ENCODE measurements at places on chromosomes 7 and 10.

DNA sequence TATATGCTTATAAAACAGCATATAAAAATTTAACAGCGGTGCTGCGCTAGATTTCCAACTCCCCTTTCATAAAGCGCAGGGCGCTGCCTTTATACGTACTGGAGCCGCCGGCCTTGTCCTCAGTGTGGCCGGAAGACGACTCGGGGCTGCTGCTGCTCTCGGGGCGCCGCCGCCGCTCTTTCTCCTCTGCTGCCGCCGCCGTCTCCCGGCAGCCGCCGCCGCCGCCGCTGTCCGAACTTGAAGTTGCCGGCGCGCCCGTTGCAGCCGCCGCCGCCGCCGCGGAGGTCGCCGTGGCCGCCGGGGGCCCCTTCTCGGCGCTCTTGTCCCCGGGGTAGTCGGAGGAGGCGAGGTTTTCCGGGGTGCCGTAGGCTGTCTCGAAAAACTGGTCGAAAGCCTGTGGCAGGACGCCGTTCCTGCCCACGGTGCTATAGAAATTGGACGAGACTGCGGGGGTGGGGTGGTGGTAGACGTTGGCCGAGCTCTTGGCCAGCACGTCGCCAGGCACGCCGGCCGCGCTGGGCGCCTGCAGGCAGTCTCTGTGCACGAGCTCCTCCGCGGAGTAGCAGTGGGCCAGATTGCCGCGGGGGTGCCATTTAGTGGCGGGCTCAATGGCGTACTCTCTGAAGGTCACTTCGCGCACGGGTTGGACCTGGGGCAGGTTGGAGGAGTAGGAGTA lies 557 bp downstream of the HOXA11 start:
- DNase-seq = peak; percentile 8

GRCh38 chr10:66521506-66521905 lies 404.3 kb upstream of the LRRTM3 start:
- no peak for DNase-seq

DNA sequence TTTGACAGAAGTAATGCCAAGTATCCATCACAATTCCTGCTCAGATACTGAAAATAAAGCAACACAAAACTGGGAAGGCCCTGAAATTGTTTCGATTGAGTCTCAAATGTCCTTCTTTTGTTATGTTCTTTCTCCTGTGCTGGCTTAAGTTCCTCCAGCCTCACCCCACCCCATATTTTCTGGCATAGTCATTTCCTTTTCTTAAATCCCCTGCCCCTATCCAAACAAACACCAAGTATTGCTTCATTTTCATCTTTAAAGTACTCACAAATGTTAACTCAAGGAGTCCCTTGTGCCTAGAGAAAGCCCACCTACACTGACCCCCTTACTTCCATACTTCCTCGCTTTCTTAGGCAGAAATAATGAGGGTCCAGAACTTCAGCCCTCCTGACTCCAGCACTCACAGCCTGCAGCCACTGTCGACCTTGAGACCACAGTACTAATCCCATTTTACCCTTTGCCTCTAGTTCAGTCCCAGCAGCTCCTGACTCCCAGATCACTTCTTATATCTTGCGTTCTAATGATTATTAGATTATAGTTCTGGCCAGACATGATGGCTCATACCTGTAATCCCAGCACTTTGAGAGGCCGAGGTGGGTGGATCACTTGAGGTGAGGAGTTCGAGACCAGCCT lies 73.2 kb upstream of the ST8SIA6 start:
- no peak for DNase-seq

DNA sequence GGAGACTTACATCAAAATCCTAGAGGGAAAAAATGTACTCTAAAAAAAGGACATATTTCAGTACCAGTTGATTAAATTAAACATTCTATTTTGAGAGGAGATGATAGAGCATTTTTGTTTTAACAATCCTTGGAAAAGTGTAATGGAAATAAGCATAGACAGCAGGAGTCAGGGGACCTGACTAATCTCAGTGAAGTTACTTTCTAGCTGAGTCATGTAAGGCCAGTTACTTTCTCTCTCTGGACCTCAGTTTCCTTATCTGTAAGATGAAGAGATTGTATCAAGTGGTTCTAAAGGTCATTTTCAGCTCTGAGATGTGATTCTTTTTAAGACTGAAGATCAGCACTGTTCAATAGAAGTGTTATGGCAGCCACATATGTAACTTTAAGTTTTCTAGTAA lies 44.1 kb downstream of the VTI1A start:
- DNase-seq = peak; percentile 1

GRCh38 chr10:34655286-34656170 lies 159.6 kb downstream of the PARD3 start:
- DNase-seq = peak; percentile 42

DNA sequence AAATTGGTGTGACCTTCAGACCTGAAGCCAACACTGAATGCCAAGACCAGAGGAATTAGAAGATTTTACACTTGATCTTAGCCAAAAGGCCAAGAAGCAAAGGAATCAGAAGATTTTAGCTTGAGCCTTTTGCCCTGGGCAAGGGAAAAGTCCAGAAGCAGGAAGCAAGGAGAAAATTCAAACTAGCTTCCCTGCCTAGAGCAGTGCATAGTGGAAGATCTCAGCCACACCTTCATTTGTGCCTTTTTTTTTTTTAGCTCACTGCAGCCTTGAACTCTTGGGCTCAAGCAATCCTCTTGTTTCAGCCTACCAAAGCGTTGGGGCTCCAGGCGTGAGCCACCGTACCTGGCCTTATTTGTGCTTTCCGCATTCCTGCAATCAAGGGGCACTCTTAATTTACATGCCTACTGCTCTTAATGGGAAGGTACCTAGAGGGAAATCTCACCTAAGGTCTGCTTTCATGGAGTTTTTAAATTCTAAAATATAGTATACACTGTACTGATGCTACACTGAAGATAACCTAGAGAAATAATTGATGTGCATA lies 8.3 kb upstream of the PIP4K2A start:
- DNase-seq = no peak

DNA sequence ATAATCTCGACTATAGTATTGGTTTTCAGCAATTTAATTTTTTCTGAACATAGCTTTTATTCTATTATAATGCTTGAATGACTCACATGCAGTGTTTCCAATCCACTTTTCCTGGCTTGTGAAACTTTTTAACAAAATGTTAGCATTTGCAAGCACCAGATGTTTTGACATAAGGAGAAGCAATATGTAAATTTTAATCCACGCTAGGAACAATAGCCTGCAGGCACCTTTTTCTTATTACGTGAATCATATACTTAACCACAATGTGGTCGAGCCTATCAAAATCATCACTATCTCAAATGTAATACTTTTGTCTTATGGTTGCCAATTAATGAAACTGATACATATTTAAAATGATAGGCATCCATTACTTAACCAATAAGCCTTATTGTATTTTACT lies 97.1 kb downstream of the TFEC start:
- no peak for DNase-seq

GRCh38 chr7:125773113-125773785 lies 843.6 kb upstream of the POT1 start:
- no peak for DNase-seq

DNA sequence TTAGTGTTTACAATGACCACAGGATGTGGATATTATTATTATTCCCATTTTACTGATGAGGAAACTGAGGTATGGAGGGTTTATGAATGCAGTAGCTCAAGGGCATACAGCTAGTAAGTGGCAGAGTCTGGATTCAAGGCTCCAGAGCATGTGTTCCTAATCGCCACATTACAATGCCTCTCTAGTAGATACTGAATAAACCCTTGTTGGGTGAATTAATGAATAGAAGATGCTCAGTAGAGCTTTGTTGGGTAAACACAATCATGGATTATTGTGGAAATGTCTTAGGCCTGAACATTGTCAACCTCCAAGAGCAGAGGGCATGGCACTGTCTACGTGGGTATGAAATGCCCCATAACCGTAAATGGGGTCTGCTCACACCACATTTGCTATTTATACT lies 545.3 kb downstream of the LRMDA start:
- no peak for DNase-seq

DNA sequence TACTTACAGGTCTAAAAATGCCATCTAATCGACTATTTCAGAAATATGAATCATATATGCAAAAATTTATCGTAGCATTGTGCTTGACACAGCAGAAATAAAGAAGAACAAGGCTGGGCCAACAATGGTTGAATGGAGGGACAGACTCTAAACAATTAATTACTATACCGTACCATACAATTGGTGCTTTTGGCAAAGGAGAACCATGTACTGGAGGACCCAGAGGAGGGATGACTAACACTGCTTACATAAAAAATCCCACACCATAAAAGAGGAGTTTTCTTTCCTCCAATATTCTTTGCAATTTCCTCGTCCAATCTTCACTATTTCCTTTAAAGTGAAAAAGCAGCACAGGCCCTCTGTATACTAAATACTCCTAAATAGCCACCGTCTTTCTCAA lies 94.1 kb downstream of the SGMS1 start:
- no peak for DNase-seq

DNA sequence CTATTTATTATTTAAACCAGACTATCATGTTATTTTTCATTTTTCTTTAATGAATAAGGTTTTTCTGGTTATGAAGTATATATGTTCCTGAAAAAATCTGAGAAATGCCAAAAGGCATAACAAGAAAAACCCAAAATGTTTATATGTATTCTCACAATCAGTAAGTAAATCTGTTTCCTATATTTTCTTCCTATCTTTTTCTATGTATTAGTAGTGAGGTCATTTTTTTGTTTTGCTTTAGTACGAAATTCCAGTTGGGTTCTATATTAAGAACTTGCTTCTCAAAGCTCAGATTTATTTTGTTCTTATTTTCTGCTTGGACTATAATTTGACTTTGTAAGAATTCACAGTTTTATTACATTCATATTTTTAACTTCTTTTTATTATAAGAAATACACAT lies 287.5 kb upstream of the NFE2L3 start:
- no peak for DNase-seq

GRCh38 chr7:124938128-124938527 lies 8.5 kb upstream of the POT1 start:
- DNase-seq = no peak

GRCh38 chr7:157905651-157906461 lies 569.1 kb downstream of the DNAJB6 start:
- no peak for DNase-seq

- no peak for DNase-seq
Observed at GRCh38 chr10:111116762-111117445, 40.1 kb downstream of the ADRA2A start.

GRCh38 chr7:12350971-12351370 lies 52.7 kb downstream of the VWDE start:
- DNase-seq = no peak

GRCh38 chr7:104388222-104388621 lies 59.8 kb downstream of the LHFPL3 start:
- no peak for DNase-seq

DNA sequence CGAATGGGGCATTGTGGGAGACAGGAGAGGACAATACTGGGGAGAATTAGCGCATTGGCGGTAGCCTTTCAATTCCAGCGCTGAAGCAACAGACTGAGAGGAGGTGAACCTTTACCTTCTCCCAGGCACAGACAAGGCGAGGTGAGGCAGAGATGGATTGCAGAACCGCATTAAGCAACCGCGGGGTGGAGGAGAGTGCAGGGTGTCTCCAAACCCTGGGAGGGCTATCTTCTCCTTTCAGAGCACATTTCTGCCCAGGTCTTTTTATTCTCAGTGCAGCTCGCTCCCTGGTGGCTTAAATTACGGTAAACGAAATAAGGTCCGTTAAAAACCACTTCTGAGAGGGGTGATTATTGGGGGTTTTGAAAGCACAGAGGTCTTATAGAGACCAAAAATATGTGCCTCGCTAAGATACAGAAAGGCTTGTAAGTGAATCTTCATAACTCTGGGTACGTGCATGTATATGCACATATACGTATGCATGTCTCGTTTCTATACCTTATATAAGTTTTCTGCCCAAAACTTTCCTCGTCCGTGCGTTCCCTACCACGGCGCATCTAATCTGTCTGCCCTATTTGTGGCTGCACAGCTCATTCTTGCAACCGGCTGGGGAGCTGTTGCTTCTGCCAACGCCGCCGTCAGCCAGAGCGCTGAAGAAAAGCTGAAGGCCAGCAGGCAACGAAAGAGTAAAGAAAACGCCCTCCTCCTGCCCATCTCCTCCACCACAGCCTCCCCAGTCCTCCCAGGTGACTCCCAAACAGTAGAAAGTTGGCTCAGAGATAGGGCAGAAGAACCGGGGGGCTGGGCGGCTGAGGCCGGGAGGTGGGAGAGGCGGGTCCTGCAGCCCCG lies 895 bp upstream of the ZNF804B start:
- no peak for DNase-seq

- DNase-seq = no peak
Observed at GRCh38 chr10:86759073-86759672, 2.8 kb downstream of the BMPR1A start.

GRCh38 chr7:29369909-29370488 lies 175.4 kb downstream of the CHN2 start:
- DNase-seq = no peak

GRCh38 chr10:97399843-97400545 lies 1.1 kb downstream of the RRP12 start:
- DNase-seq = peak; percentile 51

DNA sequence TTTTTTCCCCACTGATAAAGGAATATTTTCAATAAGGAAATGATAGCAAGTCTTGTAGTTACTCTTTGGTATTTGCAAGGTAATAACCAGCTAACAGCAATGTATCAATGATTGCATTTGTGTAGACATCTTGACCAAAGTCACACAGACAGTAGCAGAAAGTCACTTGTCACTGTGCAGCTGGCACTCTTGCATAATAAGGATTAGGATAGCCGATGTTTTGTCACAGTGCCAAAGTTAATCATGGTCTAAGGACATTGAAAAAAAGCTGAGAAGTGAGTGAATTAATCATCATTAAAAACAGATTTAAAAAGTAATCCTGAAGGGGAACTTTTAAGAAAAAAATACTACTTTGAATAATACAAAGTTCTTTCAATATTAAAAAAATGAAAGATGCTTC lies 834.3 kb upstream of the C7orf33 start:
- DNase-seq = no peak

DNA sequence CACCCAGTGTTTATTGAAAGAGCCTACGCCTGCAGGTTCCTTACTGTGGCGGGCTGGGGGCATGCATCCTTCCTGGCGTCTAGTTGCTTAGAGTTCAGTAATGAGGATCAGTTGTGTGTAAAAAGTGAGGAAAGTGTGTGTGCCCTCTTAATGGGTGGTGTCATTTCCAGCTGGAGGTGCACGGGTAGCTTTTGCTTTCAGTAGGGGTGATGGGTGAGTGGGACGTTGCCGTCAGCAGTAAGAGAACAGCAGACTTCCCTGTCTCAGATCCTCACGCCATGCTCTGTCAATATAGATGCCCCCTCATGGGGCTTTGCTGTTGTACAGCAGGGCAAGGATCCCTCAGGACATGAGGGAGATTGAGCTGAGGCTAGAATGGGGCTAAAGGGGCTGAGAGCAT lies 352.6 kb upstream of the GALNT17 start:
- DNase-seq = no peak

GRCh38 chr7:92806496-92806895 lies 29.9 kb downstream of the CDK6 start:
- DNase-seq = no peak

GRCh38 chr7:157189405-157189804 lies 50.7 kb downstream of the UBE3C start:
- DNase-seq = no peak

DNA sequence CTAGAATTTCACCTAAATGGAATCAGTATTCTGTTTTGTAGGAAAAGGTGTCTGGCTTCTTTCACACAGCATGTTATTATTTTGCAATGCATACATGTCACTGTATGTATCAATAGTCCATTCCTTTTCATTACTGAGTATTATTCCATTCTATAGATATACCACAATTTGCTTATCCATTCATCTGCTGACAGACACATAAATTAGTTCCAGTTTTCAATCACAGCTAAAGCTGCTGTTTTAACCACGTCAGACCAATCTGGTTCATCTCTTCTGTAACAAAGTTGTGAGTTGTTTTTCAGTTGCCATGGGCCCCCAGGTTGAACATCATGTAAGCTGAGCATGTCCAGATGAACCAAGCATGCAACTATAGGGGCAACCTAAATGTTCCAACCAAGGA lies 282.1 kb upstream of the MKLN1 start:
- DNase-seq = no peak

Data from GM04504 (cell line).